ENCODE measurements at places on chromosomes 4 and X.
A peak's percentile ranks its signal among the peaks of the same experiment; 100 is the strongest.

DNA sequence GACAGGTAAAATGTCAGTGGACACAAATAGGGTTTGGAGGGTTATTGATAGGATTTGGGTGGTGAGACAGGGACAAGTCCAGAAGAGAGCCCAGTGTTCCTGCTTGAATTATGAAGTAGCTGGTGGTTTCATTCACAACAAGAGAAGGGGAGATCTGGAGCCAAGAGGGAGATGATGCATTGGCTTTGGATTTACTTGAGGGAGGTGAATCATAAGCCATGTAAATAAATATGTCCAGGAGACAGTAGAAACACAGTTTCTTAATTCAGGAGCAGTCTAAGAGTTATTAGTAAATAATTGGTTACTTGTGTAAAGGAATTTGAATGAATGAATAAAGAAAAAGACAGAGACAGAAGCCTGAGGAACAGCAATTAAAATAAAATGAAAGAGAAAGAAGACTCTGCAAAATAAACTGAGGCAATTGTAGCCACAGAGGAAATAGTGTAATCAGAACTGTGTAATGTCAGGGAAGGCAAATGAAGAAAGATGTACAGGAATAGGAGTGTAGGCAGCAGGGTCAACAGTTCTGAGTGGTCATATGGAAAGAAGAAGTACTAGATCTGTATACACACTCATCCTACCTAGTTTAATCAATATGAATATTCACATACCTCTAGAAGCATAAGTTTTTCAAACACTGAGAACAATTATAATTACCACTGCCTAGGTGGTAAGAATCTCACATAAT is 50.2 kb upstream of the CXCL8 start:
- DNase-seq: no peak

DNA sequence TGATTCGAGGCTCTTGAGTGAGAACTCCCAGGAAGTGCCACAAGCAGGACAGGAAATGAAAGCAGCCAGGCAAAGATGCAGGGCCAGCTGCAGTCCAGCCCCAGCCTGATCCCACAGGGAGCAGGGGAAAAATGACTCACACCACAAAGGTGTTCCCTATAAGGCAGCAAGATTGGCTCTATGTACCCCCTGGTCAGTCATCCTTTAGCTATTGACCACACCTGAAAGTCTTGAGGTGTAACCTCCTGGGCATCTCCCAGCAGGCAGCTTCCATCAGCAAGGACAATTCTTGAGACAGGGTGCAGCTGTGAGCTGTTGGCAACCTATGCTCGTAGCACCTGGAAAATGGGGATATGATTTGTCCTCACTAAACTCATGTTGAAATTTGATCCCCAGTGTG is 27.9 kb upstream of the EXOC1L start:
- no peak for DNase-seq

- DNase-seq: no peak
These were observed 93.3 kb downstream of the MAMLD1 start for GRCh38 chrX:150456466-150456865.

GRCh38 chr4:8838296-8838960 is 33.2 kb downstream of the HMX1 start:
- DNase-seq: no peak

DNA sequence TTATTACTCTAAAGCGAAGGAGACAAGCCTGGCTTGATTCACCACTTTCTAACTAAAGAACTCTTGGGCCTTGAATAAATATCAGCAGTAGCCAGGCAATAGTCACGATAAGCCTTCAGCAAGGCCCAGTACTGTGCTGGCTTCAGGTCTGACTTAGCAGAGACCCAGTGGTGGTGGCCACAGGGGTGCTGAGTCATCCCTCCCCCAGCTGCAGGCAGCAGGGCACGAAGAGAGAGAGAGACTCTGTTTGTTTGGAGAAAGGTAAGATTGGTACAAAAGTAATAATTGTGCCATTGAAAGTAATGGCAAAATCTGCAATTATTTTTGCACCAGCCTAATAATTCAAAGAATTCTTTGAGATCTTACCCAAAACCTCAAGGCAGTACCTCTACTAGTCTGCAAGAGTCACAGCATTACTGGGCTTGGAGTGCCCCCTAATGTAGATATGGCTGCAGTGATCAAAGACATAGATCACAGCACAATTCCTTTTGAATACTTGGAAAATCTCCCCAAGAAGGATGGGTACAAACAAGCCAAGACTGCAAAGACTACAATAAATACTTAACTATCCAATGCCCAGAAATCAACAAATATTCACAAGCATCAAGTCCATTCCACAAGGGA is 159.5 kb upstream of the USP38 start:
- no peak for DNase-seq

DNA sequence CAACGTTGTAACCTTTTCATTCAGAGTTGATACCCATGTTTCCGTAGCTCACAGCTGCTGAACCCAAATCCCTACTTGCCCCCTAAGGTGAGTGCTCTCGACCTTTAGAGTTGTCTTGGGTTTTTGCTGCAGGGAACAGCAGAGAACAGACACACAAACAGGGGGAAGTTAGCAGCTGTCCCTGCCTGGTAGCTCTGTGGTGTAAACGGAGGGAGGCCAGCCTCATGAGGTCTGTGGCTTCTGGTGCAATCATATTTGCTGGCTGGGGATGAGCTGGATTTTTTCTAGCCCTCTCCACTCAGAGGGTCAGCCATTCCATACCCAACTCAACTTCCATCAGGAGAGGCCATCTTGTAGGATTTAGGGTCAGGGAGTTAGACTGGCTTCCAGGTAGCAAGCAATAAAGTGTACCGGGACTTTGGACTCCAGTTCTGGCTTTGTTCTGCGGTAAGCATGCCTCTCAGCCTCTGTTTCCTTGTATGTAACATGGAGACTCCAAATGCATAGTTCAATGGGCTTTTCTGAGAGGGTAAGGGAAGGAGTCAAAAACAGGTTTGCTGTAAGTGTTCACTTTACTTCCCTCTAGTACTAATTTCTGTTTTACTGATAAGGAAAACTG is 218.9 kb downstream of the MID1IP1 start:
- DNase-seq: no peak

DNA sequence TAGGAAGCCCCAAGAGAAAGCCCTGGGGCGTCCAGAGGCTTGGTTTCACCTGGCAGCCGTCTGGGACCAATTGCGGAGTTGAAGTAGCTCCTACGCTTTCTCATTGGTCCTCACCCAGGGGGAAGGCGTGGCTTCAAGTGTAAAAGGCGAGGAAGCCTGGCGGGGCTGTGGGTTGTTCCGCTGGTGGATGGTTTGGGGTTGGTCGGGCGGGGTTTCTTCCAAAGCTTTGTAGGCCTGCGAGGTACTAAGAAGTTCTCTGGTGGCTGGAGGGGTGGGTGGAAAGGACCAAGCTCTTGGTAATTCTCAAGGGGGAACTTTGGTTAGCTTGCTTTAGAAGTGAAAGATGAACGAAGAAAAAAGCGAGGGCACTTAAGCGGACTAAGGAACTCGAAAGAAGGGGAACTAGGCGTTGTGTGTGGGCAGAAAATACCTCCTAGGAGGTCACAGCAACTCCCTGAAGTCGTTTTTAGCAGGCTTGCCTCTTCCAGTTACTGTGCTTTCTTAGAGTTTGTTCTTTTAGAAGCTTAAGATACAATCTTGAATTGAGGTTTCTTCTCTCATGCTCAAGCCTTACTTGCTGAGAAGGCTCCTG is 36.6 kb downstream of the CCNG2 start:
- DNase-seq: peak; percentile 78

- DNase-seq: no peak
These were observed 133.2 kb upstream of the DIAPH2 start for GRCh38 chrX:96551322-96551872.

DNA sequence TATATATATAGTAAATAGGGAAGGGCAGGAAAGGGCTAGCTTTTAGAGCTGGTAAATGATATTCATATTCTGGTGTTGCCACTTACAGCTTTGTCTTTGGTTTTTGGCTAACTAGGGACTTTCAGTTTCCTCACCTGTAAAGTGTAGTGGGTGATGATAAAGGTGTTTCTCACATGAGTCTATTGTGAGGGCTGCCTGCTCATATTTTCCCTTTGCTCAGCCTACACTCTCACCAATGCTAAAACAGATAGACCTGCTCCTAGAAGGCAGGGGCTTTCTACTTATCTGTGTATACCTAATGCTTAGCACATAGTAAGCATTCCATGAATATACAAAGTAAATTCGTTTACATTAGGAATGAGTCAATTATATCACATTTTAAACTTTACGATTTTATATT is 137.2 kb upstream of the HS3ST1 start:
- DNase-seq: no peak

GRCh38 chr4:53608649-53609048 is 17.4 kb upstream of the LNX1 start:
- no peak for DNase-seq

DNA sequence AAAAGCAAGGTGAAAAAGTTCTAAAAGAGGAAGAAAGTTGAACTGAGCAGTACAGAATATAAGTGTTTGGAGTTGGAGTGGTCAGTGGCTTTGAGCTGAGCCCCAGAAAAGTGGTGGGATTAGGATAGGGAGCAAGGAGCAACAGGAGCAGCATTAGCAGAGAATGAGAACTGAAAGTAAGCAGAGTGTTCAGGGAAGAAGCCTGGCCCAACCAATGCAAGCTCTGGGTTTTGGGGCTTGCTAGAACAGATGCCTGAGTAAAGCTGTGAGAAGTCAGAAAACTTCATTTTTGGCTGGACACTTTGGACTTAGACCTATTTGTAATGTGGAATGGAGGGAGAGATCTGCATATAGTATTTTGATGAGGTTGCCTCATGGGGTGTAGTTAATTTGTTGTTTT is 17.8 kb downstream of the JADE1 start:
- no peak for DNase-seq

DNA sequence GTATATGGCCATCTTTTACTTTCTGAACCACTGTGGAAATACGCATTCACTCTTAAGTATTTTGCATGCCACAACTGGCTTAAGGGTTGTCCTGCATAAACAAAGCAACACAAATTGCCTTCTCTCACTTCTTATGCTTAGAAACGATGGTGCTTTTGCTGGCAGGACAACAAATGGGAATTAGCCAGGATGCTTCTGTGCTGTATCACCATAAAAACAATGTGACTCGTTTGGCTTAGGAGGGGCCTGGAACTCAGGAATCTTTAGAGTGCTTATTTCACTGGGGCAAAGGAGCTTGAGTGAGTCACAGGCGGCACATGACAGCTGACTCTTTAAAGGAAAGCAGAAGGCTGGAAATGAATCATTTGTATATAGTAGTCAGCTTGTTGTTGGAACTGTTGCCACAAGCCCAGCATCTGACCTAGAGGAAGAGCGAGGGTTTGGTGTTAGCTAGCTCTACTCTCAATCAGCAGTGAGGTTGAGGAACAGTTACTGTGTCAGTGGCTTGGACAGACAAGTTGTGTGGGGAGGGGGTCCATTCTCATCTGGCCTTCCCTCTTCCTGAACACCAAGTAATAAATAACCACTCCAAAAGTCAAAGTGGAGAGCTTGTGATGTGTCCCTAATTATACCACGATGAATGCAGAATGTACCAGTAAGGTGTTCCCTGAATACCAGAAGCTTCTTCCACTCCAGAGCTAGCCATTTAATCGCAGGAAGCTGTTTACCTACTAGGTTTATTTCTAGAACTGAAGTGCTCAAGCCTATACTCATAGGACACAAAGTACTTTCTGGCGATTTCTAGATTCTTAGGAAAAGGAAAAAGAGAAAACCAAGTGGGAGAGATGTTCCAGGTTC is 293.1 kb downstream of the CAMK2D start:
- peak; percentile 18 for DNase-seq

GRCh38 chr4:183478123-183478522 is 26.7 kb upstream of the ING2 start:
- no peak for DNase-seq

- DNase-seq: peak; percentile 51
These were observed 208.9 kb downstream of the NWD2 start for GRCh38 chr4:37453281-37453998.

DNA sequence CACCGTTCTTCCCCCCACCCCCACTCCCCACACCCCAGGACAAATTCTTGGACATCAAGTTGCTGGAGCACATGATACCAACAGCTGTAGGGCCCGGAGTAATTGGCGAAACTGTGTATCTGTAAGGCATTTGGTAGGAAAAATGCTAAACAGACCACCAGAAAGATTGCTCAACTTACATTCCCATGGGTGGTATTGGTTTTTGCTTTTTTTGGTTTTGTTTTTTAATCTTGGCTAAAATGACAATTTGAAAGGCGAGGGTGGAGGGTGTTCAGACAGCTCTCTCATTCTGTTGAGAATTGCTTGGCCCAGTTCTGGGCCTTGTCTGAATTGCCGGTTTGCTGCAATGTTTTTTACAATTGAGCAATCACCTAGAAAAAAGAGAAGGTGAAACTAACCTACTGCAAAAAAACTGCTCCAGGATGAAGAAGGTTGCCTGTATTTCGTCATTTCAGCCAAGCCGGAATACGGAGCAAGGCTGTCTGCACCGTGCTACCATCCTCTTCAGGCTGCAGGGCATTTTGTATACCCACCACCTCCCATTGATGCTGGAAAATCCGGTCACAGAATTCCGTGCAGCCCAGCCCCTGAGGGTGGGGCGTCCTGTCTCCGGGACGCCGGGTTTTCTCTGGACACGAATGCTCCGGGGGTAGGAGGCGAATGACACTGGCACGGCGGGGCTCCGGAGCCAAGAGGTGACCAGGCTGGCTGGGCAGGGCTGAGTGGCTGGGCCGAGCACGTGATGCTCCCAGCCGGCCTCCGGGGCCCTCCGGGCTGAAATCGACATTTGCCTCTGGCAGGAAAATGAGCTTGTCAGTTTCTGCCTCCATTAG is at the start of gene CLCN4:
CLCN4 (plus strand) TSS at position 777 of the 833 bp plus-strand sequence. CDS start 28,058 bp downstream, outside the sequence.
- no peak for DNase-seq

DNA sequence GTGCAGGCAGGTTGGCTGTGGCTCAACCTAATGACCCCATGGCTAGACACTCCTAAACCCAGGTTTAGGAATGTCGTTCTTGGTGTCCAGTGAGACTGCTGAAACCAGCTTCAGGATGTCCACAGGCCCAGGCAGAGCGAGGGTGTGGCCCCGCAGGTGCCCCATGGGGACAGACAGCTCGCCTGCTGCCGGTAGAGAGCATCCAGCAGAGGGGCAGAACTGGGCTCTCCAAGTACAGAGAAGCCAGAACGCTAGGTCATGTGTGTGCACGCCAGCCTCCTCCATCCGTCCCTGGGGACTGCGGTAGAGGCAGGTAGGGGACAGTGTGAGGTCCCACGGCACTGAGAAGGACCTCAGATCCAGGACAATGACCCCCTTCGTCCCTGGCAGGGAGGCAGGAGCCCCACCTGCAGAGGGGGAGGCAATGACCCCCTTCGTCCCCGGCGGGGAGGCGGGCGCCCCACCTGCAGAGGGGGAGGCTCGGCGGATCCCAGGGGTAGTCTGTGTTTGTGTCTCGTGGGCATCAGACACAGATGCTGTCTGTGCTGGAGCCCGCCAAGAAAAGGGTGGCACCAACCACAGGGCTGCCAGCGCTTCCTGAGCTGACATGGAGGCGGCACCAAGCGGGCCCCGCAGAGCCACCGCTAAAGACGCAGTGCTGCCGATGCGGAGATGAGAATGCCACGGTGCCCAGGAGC is 118.4 kb downstream of the FAM53A start:
- DNase-seq: no peak

- no peak for DNase-seq
These were observed 84.9 kb downstream of the RAB28 start for GRCh38 chr4:13399257-13399656.
